ENCODE measurements at places on chromosomes 6 and 20.

GRCh38 chr6:45679163-45679562 lies 301.4 kb upstream of the SUPT3H start:
- no peak for DNase-seq

DNA sequence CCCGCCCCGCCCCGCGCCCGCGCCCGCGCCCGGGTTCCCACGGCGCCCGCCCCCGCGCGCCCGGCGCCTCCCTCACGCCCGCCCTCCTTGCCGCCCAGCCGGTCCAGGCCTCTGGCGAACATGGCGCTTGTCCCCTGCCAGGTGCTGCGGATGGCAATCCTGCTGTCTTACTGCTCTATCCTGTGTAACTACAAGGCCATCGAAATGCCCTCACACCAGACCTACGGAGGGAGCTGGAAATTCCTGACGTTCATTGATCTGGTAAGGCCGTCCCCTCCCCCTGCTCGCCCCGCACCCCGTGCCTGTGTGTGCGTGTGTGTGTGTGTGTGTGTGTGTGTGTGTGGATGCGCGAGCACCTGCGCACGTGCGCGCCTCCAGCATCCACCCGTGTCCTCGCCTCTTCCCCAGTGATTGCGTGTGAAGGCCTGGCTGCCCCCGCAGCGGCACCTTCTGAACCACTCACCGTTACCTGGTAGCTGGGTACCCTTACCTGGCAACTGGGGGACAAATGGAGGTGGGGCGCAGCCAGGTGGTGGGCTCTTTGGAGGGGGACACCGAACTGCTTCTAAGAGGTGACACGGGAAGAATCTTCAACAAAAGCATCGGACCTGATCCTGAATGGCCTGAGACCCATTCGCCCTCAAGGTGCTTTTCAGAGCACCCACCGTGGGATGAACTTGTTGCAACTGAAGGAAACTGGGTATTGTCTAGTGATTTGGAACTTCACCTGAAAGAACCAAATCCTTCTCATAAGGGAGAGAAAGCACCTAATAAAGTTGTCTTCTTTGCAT lies at the start of gene AIG1:
Gene AIG1, plus strand, starts transcription at position 84 of the 791 bp plus-strand sequence. Its CDS starts 37 bp downstream, at position 121.
- DNase-seq, result peak; percentile 75

- no peak for DNase-seq
Observed at GRCh38 chr6:41561416-41561815, 15.2 kb downstream of the FOXP4 start.

GRCh38 chr6:53651764-53652401 lies 13.7 kb downstream of the KLHL31 start:
- peak; percentile 85 for DNase-seq

DNA sequence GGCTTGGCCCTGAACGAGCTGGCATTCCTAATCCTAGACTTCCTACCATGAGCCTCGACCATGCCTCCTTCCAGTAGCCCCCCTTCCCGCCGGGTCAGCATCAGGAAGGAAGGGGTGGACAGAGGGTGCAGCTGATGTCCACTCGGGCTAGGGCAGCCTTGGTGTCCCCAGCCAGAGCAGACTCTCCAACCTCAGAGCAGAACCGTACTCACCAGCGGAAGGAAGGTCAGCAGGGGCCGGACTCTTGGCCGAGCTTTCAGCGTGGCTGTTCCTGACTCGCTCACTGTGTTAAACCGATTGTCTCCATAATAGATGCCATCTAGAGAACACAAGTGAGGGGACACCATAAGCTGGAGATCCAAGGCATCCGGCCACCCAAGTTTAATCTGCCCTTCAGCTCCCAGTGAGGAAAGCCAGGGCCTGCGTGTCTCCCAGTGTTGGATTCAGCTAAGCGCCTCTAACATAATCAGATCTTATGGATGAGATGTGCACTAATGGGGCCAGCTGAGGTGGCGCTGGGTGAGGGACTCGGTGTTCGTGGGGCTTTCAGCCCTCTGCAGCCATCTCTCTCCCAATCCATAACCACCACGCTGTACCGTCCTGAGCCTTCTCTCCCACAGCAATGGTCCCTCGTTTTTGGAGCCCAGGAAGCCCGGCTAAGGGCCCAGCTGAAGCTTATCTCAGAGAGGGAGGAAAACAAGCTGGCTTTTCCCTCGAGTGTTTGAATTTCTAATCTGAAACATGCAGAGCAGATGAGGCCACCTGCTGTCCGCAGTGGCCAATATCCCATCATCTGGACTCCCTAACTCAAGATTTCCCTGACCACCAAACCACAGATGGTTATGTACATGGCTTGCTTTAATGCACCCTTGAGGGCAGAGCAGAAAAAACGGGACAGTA lies 13.7 kb downstream of the C6orf132 start:
- DNase-seq, result no peak

- DNase-seq, result peak; percentile 32
Observed at GRCh38 chr20:4812641-4813075, 90.9 kb downstream of the PRND start.

DNA sequence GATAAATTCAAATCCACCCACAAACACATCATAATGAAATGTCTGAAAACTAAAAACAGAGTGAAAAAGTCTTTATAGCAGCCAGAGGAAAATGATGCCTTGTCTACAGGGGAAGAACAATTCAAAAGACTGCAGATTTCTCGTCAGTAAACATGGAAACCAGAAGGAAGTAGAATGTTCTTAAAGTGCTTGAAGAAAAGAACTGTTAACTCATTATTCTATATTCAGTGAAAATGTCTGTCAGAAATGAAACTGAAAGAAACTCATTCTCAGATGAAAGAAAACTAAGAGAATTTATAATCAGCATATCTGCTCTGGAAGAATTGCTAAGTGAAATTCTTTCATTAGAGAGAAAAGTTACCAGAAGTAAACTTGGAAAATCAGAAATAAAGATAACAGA lies 416.1 kb downstream of the TBC1D32 start:
- DNase-seq, result no peak

DNA sequence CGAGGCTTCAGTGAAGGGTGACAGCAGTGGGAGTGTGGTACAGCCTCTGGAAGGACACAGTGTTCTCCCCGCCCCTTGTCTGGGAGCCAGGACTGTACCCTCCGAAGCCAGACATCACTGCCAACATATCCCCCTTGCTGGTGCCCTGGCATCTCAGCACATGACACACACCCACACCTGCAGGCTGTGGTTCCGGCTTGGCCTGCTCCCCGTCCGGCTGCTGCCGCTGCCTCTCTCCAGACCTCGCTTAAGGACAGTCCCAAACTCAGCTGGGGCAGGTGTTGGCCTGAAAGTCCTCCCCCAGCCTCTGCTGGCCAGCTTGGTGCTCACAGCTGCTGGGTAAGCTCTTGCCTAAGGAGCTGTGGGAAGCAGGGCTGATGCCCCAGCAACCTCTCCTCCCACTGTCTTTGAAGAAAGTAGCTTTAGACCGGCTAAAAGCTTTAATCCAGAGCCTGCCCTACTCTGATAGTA lies 7.0 kb downstream of the EMILIN3 start:
- no peak for DNase-seq

DNA sequence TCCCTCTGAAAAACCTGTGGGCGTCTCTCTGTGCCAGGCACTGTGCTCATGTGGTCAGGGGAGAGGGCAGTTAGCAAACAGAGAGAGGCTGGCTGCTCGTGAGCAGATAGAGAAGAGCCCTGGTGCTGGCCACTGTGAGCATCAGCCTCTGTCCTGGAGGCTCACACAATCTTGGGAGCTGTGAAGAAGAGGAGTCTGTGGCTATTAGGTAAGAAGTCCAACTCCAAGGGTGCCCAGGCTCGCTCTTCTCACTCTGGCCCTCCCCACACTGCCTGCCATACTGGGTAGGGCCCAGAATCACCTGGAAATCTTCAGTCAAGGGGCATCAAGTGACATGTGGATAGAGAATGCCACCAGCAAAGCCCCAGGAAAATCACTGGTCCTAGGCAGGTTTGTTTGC lies 14.1 kb downstream of the SCML4 start:
- no peak for DNase-seq

DNA sequence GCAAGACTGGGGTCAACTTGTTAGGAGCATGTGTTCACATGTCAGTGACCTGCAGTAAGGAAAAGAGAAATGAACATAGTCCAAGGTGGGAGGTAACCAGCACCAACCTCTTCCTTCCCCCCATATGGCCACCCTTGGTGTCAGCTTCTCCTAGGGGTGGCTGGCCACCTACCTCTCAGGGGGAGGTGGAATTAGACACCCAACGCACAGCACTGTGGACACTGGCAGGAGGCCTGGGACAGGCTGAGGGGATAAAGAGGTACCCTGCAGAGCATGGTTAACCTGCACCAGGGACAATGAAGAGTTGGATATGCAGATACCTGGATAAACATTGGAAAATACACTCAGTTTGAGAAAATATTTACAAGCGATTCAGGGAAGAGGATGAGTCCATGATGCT lies 84.5 kb downstream of the IYD start:
- no peak for DNase-seq

DNA sequence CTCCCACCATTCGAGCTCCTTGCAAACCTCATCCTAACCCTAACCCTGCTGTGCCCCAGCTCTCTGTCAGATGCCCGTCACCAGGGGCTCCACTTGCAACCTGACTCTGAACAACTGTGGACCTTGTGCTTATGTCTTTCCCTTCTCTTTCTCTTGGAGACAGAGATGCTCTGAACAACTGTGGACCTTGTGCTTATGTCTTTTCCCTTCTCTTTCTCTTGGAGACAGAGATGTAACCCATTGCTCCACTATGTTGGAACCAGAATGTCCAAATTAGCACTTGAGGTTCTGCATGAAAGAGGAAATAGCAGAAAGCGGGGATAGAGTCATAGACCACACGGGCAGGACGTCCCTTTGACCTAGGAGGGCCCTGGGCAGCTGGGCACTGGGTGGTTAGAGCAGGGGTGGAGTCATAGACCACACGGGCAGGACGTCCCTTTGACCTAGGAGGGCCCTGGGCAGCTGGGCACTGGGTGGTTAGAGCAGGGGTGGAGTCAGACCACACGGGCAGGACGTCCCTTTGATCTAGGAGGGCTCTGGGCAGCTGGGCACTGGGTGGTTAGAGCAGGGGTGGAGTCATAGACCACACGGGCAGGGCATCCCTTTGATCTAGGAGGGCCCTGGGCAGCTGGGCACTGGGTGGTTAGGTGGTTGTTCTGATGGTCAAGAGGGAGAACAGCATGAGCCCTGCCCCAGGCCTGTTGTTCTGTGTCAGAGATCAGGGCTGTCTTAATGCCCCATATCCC lies 22.2 kb downstream of the PCMTD2 start:
- DNase-seq, result no peak

- no peak for DNase-seq
Observed at GRCh38 chr20:396619-397431, 11.3 kb upstream of the RBCK1 start.

DNA sequence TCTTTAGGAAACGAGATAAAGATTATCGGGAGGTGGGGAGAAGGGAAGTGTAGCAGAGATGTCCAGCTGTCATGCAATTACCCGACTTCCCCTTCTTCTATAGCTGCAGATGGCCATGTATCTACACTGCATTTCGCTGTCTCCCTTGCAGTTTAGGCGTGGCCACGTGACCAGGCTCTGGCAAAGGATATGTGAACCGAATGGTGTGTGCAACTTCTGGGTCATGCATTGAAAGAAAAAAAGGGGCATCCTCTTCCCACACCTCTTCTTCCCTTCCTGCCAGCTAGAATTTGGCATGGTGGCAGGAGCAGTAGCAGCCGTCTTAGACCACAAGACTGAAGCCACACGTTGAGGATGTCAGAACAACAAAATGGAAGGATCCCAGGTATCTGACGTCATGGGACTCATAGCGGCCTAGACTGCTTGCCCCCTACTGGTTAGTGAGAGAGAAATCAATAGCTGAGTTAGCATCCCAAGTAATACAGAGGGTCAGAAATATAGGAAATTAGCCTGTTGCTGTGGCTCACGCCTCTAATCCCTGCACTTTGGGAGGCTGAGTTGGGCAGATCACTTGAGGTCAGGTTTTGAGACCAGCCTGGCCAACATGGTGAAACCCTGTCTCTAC lies 32.8 kb downstream of the TCF15 start:
- no peak for DNase-seq

DNA sequence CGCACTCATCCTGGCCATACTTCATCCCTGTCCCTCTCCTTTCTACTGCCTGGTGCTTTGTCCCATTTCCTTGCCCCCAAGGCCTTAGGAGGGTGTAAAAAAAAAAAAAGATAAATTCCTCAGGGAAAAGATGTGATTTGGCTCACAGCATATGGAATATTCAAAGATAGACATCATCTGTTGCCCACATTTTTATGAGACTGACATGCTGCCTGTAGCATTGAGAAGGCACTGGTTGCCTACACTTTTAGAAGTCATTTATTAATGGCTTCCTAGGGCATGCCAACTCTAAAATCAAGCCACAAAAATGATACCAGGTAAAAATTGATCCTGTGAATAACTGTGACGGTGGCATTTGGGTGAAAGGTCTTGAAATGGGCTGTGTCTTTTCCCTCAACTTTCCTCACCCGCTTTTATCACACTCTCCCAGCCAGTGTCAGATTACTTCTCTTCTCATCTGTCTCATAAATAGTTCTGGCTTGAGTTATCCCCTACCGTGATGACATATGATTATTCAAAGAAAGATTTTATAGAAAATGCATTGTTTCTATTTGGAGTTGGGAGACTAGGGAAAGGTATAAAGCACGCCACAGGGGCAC lies 139.4 kb downstream of the CARMIL1 start:
- DNase-seq, result no peak

DNA sequence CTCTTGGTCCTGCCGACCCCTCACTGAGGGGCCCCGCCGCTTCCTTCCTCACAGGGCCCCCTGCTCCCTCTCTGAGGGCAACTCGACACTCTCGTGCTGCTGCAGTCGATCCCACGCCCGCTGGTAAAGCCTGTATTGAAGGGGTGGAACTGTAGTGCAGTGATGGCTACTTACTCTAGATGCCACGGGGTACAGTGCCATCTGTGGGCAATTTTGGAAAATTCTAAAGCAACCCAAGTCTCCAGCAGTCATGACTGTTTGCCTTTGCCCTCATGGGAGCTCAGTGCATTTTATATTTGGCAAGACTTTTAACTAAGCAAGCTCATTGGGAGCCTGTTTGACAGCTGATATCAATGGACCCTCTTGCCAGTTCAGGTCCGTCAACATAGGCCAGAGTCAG lies 6.5 kb upstream of the C6orf136 start:
- DNase-seq, result no peak

GRCh38 chr6:18021166-18021850 lies 33.9 kb upstream of the KIF13A start:
- DNase-seq, result no peak

GRCh38 chr6:4401408-4402368 lies 266.3 kb upstream of the ECI2 start:
- DNase-seq, result no peak

DNA sequence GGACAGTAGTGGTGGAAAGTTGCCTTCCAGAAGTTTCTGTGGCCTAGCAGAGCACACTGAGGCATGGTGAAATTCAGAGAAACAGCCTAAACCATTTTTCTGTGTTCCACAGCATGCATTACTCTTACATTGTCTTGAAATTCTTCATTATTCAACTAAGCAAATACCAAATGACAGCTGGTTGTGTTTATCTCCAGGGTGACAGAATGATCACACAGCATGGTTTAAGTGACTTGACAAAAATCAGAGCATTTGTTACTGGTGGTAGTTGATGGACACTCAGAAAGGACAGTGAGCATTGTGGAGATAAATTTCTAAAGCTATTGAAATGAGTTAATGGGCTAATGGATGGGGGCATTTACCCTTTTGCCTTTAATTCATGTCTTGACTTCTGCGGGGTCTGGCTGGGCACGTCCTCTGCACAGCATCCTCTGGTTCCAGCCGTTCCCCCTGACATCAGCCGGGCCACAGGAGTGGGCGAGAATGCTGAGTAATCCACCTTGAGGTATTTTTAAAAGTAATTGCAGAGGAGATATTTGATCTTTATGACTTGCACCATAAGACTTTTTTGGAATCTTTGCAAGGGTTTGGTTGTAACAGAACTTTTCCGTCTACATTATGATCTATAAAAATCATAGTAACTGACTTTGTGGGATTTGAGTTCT lies 78.9 kb upstream of the SCP2D1 start:
- DNase-seq, result no peak

GRCh38 chr6:137371634-137372016 lies 122.6 kb downstream of the OLIG3 start:
- DNase-seq, result no peak

All from CD4-positive, alpha-beta T cell treated with Interleukin-17A for 1 hour (primary cell).